Bladder microvascular endothelial cell (primary cell): ENCODE measurements at places on chromosomes 5 and 9. TPM values are rescaled to one million over a fixed set of nuclear protein-coding genes. Genes with fewer than 3 reads are reported as not detected.

Gene FAM81B
- total RNA-seq, result not detected in 2 replicates

Gene ENTPD8
- total RNA-seq, result 0.06 and 0.16 TPM in 2 replicates

Gene CCDC187
- total RNA-seq, result not detected in 2 replicates

Gene C8G
- total RNA-seq, result 1.2 TPM in 1 of 2 replicates, not detected in the other

Gene ADAMTS6
- 28.0 and 174 TPM in 2 replicates for total RNA-seq

Gene ACOT12
- total RNA-seq, result not detected in 2 replicates

Gene RNF180
- 2.3 and 3.1 TPM in 2 replicates for total RNA-seq

Gene PCDHAC2
- total RNA-seq, result 0.19 and 0.32 TPM in 2 replicates

Gene CNTRL
- 10.2 and 14.4 TPM in 2 replicates for total RNA-seq

Gene GABRA1
- total RNA-seq, result not detected in 2 replicates

Gene IL5
- not detected in 2 replicates for total RNA-seq

Gene IL7R
- 0.97 and 1.9 TPM in 2 replicates for total RNA-seq

Gene HTR1A
- total RNA-seq, result not detected in 2 replicates

Gene FREM1
- 0.16 TPM in 1 of 2 replicates, not detected in the other for total RNA-seq

Gene KLF4
- 0.65 and 1.6 TPM in 2 replicates for total RNA-seq

Gene OTP
- not detected in 2 replicates for total RNA-seq

Gene SARDH
- 0.16 and 0.19 TPM in 2 replicates for total RNA-seq

Gene ADGRV1
- under 0.01 and 0.06 TPM in 2 replicates for total RNA-seq

Gene FXN
- 0.49 and 3.3 TPM in 2 replicates for total RNA-seq

Gene DELE1
- total RNA-seq, result 33.7 and 65.3 TPM in 2 replicates

Gene B4GALT7
- 18.1 and 29.5 TPM in 2 replicates for total RNA-seq

Gene FOXD4L4
- total RNA-seq, result 0.38 TPM in 1 of 2 replicates, not detected in the other

Gene ANKRD31
- total RNA-seq, result under 0.01 TPM in 2 replicates

Gene PRXL2C
- total RNA-seq, result 15.0 and 20.6 TPM in 2 replicates

Gene RAB3C
- total RNA-seq, result 1.1 and 2.3 TPM in 2 replicates

Gene PCDHGA6
- 1.5 and 4.1 TPM in 2 replicates for total RNA-seq

Gene IGFBPL1
- 0.25 TPM in 1 of 2 replicates, not detected in the other for total RNA-seq

Gene ACTBL2
- under 0.01 and 0.06 TPM in 2 replicates for total RNA-seq

Gene CDC20B
- 0.06 TPM in 1 of 2 replicates, not detected in the other for total RNA-seq

Gene SEMA6A
- 6.6 and 10.5 TPM in 2 replicates for total RNA-seq

Gene SLC46A2
- total RNA-seq, result not detected in 2 replicates

Gene F12
- total RNA-seq, result 0.69 and 1.3 TPM in 2 replicates

Gene IL9
- total RNA-seq, result not detected in 2 replicates

Gene INSL6
- 0.13 TPM in 1 of 2 replicates, not detected in the other for total RNA-seq

Gene SLC25A48
- total RNA-seq, result not detected in 2 replicates

Gene SPINK7
- total RNA-seq, result not detected in 2 replicates

Gene LCN2
- total RNA-seq, result not detected in 2 replicates

Gene FAM78A
- 4.7 and 5.3 TPM in 2 replicates for total RNA-seq

Gene OGN
- total RNA-seq, result not detected in 2 replicates

Gene OR13C9
- total RNA-seq, result not detected in 2 replicates

Gene LHX3
- not detected in 2 replicates for total RNA-seq

Gene TRPM3
- total RNA-seq, result 6.0 TPM in 1 of 2 replicates, not detected in the other

Gene C9
- 0.16 and 0.57 TPM in 2 replicates for total RNA-seq

Gene ECSCR
- 281 and 350 TPM in 2 replicates for total RNA-seq

Gene CDKN2B
- 3.1 and 4.1 TPM in 2 replicates for total RNA-seq

Gene HAPLN1
- under 0.01 TPM in 1 of 2 replicates, not detected in the other for total RNA-seq

Gene NIPAL4
- total RNA-seq, result not detected in 2 replicates

Gene WDR38
- not detected in 2 replicates for total RNA-seq

Gene TRIP13
- total RNA-seq, result 16.7 and 25.1 TPM in 2 replicates

Gene GKAP1
- 1.3 and 1.9 TPM in 2 replicates for total RNA-seq

Gene FOXD4L3
- not detected in 2 replicates for total RNA-seq

Gene SELENOP
- total RNA-seq, result 33.8 and 63.1 TPM in 2 replicates

Gene PCDHGA4
- 1.3 and 6.1 TPM in 2 replicates for total RNA-seq

Gene HAND1
- total RNA-seq, result not detected in 2 replicates
